ENCODE measurements at places on chromosomes 4 and X.

- DNase-seq = no peak
These were observed 40.9 kb downstream of the EGF start for GRCh38 chr4:109953556-109953955.

GRCh38 chr4:170652571-170652970, 562.8 kb upstream of the AADAT start:
- no peak for DNase-seq

- peak; percentile 75 for DNase-seq
These were observed 316.7 kb upstream of the DIPK2B start for GRCh38 chrX:45517090-45517973.

GRCh38 chr4:85968945-85969819, 390.7 kb downstream of the MAPK10 start:
- DNase-seq = peak; percentile 53

GRCh38 chrX:154398668-154399526, 720 bp downstream of the RPL10 start:
- DNase-seq = peak; percentile 80

- no peak for DNase-seq
These were observed 5.1 kb downstream of the AFF1 start for GRCh38 chr4:86939729-86940575.

DNA sequence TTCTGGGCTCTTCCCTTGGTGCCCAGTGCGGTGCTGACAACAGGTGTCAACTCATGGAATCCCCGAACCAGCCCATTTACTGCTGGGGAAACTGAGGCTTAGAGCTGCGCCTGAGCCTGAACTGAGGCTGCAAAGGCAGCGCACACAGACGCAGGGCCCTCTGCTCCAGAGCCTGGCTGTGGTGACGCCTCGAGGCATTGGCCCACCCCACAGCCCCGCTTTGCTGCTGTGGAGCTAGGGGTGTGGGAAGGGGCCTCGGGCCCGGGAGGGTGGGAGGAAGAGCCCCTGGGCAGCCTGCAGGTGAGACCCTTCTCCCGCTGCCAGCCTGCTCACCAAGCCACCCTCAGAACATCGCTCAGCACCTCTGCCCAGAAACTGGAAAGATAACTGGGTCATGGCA, 97.4 kb upstream of the LRPAP1 start:
- no peak for DNase-seq

DNA sequence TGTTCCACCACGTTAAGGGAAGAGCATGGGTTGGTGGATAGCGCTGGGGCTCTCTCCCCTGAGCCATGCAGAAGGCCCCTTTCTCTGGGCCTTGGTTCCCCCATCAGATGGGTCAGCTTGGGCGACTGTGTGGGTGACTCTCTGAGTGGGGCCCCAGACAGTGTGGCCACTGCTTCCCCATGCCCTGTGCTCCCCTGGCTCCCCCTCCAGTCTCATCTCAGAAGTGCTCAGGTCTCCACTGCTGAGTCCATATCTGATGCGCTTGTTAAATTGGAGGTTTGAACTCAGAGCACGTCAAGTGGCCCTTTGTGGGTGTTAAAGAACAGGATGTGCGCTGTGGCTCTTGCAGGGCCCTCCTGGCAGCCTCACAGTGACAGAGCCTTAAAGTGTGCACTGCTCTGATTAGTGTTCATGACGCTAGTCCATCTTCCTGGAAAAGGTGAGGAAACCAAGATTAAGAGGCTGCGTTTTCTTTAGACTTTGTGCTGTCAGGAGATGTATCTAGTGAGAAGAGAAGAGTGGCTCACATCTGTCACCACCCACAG, 59.8 kb downstream of the NELFA start:
- no peak for DNase-seq

DNA sequence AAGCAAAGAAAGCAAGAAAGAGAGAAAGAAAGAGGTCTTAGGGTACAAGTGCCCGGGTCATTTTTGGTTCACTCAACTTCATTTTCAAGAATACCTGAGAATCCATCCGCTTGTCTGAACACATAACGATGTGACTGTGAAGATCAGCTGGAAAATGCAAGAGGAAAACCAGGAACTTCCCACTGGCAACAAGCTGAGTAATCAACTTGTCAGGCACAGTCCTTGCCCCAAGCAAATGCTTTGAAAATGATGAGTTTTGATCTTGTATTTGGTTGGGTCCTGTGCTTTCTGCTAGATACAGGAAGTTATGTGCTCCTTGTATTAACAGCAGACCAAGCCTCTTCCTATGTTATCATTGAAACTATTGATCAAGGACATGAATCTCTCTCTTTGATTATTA, 239.1 kb downstream of the ASMT start:
- DNase-seq = no peak

DNA sequence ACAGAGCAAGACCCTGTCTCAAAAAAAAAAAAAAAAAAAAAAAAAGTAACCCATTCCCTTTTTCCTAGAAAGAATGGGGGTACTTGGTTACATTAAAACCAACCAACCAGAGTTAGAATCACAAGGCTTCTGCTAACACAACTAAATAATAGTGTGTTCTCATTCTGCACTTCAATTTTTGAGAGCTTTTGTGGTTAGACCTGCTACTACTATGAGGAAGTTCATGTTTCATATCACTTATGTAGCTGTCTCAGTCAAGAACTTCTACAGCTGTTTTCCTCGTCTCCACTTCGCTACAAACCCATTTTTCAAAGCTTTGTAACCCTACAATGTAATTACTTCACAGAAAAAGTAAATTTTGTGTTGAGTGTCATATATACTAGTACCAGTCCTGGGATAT, 58.3 kb downstream of the PDHA2 start:
- no peak for DNase-seq

DNA sequence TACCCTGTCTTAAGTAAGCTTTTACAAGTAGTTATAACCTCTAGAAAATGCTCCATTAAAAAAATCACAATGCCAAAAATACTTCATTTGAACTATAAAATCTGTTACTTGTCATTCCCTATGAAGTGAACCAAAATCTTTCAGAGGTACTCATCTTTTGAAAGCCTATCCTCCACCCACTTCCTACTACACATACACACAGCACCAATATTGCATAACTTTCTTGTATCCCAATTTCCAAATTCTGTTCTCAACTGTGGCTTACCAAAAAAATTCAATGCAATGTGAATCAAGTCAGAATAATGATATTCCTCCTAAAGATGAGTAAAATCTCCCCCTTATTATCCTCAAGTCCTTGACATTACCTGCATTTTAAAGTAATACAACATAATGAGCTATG, 15.9 kb downstream of the DHX15 start:
- no peak for DNase-seq

DNA sequence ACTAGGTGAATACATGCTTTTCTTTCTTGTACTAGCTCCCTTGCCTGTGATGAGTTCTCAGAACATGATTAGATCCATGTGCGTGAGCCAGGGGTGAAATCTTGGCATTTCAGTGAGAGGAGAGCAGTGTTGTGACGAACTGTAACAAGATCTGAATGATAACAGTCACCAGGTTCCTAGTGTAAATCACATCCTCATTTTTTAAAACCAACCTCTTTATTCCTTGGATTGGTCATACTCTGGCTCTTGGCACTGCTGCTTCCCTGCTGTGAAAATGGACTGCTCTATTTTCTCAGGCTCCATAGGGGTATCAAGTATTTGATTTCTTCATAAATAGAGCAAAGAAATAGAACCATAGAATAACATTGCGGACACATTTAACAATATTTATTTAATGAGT, 206.3 kb downstream of the SLC4A4 start:
- DNase-seq = no peak

GRCh38 chr4:2154215-2154740, 87.6 kb downstream of the HAUS3 start:
- DNase-seq = no peak

DNA sequence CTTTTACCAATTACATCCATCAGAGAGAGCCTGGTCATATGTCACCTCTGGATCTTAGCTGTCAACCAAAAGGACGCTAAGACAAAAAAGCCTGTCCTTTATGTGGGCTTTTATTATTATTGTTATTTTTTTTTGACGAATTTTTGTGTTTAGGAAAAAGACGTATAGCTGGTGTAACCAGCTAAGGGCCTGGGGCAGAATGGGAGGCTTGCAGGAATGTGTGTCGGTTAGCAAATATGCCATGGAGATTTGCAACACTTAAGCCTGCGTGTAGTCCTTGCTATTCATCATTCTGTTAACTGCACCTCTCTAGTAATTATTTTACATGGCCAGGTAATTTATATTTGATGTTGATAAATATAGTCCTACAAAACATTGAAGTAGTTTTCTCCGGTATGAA, 93.5 kb downstream of the TACR3 start:
- no peak for DNase-seq

GRCh38 chr4:65393078-65393477, 277.2 kb downstream of the EPHA5 start:
- DNase-seq = no peak

- no peak for DNase-seq
These were observed 116.2 kb upstream of the GALNT7 start for GRCh38 chr4:173052439-173052838.

DNA sequence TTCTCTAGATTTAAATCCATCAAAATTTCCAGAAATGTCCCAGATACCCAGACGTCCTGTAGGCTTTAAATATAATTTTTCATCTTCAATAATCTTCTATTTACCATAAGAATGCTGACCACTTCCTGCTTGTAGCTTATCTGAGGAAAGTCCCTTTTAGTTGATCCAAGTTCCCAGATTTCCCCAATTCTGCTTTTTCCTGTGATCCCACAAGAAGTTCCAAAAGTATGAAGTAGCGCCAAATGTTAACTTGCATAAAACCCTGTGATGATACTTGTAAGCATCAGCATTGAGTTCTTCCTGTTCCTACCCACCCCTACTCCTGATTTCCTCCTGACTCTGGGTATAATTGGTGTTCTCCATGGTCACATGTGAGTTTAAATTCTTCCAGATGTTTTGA, 10.6 kb upstream of the TLR8 start:
- no peak for DNase-seq

- no peak for DNase-seq
These were observed 16.0 kb downstream of the PPP2R2C start for GRCh38 chr4:6456450-6456849.

DNA sequence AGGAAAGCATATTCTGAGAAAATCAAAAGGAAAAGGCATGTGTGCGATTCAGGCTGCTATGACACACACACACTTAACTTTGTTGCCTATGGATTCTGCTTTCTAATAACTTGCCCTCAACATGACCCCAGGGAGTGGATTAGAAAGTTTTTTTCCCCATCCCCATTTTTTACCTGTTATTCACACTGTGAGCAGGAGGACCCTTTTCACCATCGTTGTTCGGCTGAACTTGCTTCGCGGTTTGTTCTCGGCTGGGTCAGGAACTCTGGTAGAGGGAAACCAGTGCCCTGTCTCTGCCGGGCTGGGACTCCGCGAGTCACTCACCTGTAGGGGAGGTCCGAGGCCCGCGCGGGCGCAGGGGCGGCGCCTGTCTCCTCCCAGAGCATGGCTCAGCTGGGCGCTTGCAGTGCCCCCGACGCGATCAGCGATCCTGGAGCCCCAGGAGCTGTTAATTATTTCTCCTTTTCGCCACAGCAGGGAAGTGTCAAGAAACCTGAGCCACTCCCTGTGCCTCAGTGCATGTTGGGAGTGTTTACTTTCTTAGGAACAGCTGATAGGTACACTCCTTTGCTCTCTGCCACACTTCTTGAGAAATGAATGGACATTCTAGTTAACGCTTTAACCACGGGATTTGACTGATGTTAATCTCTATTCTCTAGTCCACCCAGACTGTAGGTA, at the start of gene RASSF6:
TSS of gene RASSF6 (minus strand) at position 322 of the 678 bp plus-strand sequence. CDS start 8,641 bp downstream, outside the sequence.
- DNase-seq = no peak

DNA sequence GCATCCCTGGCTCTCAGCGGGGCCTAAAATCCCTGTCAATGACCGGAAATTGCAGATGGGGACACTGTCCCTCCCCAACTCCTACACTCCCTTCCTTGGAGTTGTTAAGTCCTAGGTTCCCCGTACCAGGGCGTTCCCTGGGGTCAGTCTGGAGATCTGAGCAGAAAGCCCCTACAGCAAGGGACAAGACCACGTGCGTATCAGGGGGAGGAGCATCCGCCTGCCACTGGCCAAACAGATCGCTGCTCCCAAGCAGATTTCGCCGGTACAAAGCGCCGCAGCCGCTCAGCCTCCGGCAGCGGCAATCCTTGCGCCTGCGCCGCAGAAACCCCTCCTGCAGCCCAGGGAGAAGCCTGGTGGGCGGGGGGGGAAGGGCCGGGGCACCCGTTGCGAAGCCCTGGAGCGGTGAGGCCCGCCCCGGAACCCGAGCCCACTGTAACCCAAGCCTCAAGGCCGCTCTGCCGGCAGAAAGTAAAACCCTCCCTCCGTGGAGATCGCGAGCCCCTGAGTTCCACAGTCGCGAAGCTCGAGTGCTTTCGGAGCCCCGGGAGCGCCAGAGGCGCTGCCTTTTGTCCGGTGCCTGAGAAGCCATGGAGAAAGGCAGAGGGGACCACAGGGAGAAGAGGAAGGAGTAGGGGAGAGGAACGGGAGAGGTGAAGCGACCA, 2.7 kb downstream of the CRMP1 start:
- DNase-seq = no peak

DNA sequence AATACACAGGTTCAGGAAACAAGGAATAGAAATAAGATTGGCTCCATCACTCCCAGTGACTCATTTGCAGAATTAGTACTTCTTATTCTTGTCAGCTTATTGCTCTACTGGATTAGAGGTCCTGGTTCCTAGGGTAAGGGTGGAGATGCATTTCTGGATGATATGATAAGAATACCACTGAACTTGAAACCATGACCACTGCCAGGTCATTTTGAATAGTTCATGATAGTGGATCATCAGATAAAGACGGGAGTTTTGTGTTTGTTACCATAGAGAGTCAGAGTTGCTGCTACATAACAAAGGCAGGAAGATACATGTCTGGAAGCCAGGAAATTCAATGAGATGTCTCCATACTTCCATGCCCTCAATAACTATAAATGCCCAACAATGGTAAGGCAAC, 109.2 kb upstream of the FAT1 start:
- no peak for DNase-seq
